ENCODE measurements at places on chromosomes 16 and 17.

- peak; percentile 10 for DNase-seq
Measured at GRCh38 chr16:3148256-3149192, 13.7 kb downstream of the ZNF213 start.

- no peak for DNase-seq
Measured at GRCh38 chr16:9351440-9351839, 260.0 kb downstream of the HAPSTR1 start.

- DNase-seq, result peak; percentile 11
Measured at GRCh38 chr17:8629371-8630226, 926 bp downstream of the MYH10 start.

DNA sequence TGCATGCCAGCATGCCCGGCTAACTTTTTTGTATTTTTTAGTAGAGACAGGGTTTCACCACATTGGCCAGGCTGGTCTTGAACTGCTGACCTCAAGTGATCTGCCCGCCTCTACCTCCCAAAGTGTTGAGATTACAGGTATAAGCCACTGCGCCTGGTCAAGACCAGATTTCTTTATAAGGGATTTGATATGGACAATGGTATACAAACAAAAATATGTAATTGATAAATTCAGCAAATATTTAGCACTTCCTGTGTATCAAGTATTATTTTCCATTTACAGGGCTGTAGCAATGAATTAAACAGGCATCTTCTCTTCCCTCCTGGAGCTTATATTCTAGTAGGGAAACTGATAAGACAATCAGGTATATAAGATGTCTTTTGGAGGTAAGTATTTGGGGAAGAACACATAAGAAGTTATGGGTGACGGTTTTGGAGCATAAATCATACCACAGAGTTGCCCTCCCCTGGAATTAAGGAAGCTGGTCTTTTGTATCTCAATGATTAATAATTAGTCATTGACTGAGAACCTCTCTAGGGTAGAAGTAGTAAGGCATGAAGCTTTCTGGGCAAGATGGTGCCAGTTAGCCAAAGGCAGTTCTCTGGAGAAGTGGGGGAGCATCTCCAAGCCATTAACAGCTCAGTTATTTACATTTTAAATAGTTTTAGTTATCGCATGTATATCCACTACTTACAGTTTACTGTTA is 35.8 kb downstream of the TANC2 start:
- no peak for DNase-seq

DNA sequence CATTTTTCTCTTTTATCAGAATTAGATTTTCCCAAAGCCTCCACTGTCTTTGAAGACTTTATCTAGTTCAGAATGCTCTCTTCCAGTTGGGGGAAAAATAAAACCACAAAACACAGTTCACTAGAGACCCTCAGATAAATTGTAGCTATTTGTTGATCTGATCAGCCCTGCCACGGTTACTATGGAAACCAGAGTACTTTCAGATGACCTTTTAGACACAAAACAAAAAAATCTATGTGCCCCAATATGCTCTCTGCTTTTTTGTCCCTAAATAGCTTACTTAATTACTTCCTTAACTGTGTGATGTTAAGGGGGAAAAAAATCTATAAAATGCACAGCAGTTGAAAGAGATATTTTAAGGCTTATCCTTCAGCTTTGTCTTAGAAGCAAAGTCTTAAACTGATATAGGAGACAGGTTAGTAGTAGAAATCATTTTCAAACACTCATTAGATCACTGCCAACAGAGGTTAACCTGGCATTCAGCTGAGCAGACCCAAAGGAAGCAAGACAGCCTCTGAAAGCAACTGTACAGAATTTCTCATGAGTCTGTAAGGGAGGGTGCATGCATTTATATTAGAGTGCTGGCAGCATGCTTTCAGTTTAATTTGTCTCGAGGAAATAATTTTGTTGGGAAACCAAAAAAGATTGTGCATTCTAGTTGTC is 129.9 kb upstream of the CACNG5 start:
- no peak for DNase-seq

- DNase-seq, result no peak
Measured at GRCh38 chr17:36128411-36128978, 24.9 kb downstream of the CCL4 start.

DNA sequence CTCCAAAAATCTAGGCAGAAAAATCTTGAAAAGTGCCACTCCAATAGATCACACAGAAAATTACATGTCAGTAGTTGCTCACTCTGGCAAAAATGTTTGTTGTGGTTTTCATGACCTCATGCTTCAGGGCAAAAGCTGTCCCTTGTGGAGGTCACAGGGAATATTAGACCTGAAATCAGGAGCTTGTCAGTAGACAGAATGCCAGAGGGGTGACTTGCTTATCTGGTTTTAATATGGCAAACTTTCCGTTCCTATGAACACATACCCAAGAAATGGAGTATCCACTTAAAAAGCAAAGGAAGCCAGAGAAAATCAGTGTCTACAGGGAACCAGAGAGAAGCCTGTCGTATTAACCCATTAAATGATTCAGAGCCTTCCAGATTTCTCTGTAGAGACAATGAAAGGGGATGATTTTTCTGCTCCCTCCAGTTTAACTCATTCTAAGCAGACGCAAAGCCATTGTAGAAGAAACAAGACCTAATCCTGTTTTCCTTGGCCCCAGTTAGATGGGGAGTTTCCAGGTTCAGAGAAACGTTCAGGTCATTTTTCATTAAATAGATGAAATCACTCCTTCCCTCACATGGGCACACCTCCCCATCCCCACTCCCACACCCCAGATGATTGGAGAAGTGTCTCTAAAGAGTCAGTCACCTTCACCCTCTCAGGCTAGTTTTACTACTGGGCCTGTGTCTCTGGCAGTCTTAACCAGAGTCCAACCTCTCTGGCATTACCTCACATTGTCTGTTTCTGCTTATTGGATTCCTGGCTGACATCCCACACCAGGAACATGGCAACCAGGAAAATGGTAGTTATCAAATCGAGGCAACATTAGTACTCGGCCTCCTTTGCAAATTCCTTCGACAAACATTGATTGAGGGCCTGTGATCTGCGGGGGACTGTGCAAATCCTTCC is 6.0 kb downstream of the SOX9 start:
- DNase-seq, result no peak

DNA sequence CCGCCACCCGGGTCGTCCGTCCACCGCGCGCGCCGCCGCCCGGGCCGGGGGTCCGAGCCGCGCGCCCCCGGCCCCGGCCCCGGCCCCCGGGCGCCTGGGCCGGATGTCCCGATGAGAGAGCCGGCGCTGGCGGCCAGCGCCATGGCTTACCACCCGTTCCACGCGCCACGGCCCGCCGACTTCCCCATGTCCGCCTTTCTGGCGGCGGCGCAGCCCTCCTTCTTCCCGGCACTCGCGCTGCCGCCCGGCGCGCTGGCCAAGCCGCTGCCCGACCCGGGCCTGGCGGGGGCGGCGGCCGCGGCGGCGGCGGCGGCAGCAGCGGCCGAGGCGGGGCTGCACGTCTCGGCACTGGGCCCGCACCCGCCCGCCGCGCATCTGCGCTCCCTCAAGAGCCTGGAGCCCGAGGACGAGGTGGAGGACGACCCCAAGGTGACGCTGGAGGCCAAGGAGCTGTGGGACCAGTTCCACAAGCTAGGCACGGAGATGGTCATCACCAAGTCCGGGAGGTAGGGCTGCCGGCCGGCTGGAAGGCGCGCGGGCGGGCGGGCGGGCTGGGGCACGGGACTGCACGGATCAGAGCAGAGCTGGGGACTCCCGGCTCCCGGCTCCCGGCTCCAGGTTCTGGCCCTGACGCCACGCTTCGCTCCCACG is 548 bp downstream of the TBX2 start:
- no peak for DNase-seq

- DNase-seq, result no peak
Measured at GRCh38 chr16:75351183-75351582, 82.1 kb downstream of the CFDP1 start.

DNA sequence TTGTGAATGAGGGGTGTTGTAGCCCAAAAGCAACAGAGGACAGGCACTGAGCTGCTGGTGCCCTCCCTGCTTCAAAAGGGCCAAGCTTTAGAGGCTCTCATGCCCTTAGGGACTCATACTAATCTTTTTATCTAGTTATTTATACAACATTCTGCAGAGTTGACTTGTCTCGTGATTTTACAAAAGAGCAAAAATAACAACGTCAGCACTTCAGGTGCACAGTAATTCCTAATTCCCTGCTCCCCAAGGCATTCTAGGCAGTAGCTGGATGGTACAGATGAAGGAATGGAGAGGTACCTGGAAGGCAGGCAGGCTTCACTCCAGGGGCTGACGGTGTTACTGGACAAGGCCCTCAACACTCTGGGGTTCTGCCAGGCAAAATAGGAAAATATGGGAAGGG is 406.7 kb upstream of the CCL2 start:
- no peak for DNase-seq

- no peak for DNase-seq
Measured at GRCh38 chr17:35148144-35148543, 527 bp downstream of the UNC45B start.

Measured in GM12892 (cell line).